CD4-positive, alpha-beta T cell (primary cell): ENCODE measurements at places on chromosomes 1 and 21.
A peak's percentile ranks its signal among the peaks of the same experiment; 100 is the strongest.

DNA sequence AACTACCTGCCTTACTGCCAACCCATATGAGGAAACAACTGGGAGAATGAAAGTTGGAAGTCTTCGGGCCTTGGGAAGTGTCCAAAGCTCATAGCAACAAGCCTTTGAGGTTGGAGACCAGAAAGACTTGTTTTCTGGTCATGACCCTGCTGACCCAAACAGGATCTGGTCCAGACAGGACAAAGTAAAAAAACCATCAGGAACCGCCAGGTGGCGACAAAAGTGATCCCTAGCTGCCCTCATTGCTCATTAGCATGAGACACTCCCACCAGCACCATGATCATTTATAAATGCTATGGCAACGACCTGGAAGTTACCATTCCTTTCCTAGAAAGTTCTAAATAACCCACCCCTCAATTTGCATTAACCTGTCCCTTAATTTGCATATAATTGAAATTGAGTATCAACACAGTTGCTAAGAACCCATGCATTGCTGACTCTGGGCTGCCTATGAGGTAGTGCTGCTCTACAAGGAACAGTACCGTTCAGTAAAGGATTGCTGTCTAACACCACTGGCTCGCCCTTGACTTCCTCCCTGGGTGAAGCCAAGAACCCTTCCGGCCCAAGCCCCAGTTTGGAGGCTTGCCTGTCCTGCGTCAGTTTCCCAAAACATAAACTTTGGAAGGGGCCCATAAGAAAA is 89.0 kb downstream of the URB2 start:
- peak; percentile 3 for DNase-seq

DNA sequence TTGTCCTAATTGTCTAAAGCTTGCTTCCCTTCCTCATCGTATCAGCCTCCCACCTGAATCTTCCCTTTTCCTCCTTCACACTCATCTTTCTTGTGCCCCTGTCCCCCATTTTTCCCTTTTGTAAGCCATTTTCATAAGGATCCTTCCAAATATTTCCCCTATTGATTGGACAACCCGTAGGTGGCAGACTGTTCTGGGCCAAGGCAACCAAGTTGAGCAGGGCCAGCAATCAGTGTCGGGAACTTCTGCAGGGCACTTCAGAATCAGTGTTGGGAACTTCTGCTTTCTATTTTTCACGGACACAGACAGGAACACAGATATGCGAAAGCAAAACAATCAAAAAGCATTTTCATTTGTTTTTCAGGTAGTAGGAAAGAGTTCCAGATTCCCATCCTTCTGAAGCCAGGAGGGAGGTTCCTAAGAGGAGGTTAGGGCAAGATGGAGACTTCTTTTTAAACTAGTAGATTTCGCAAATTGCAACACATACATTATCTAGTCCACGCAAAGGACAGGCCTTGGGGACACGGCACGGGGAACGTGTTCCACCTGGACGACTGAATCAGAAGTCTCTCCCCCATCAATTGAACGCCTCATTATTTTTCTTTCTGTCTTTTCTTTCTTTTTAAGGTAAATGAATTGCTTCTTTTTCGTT is 691 bp upstream of the MPZL1 start:
- DNase-seq, result no peak

- no peak for DNase-seq
These were observed 76.4 kb downstream of the HLCS start for GRCh38 chr21:36890086-36890485.

- DNase-seq, result peak; percentile 75
These were observed 379.4 kb upstream of the RUNX1 start for GRCh38 chr21:35428489-35428888.

DNA sequence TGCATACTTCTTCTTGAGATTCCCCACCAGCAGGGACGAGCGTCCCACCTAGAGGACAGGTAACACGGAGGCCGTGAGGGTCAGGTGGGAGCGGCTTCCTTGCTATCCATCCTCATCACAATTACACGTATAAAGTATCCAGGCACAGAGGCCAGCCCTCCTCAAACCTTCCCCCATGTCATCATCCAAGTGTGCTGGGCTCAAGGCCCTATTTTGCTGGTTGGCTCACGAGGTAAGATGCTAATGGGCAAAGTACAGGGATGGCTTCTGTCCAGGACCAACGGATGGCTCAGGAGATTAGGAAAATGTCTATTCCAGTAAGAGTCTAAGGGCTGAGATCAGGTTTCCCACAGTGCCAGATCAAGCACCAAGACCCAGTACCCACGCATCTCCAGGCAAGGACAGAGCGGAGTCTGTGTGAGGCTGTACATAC is 11.5 kb upstream of the A3GALT2 start:
- no peak for DNase-seq

DNA sequence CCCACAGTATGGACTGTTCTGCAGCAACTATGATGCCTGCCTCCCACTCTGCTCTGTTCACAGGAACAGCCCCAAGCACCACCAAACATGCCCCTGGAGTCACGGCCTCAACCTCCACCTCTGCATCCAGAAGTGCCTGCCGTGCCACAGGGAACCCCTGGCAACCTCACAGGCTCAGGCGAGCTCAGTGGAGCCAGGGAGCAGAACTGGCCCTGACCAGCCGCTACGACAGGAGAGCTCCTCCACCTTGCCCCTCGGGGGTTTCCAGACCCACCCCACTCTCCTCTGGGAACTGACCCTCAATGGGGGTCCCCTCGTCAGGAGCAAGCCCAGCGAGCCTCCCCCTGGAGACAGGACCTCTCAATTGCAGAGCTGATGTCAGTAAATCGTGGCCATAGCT is 13.0 kb downstream of the MRAP start:
- DNase-seq, result no peak

GRCh38 chr21:36807422-36807928 is 108.6 kb downstream of the SIM2 start:
- no peak for DNase-seq

GRCh38 chr1:12495725-12496124 is 122.3 kb downstream of the DHRS3 start:
- no peak for DNase-seq

- DNase-seq, result no peak
These were observed 31.5 kb upstream of the CD1D start for GRCh38 chr1:158149175-158149574.

- DNase-seq, result no peak
These were observed 41.6 kb downstream of the GNG12 start for GRCh38 chr1:67791686-67792085.

- DNase-seq, result peak; percentile 58
These were observed 52.6 kb upstream of the EPS8L3 start for GRCh38 chr1:109816175-109816811.

GRCh38 chr1:11967028-11967547 is 13.2 kb upstream of the MFN2 start:
- no peak for DNase-seq

- no peak for DNase-seq
These were observed 324.3 kb upstream of the POU3F1 start for GRCh38 chr1:38370716-38371504.

DNA sequence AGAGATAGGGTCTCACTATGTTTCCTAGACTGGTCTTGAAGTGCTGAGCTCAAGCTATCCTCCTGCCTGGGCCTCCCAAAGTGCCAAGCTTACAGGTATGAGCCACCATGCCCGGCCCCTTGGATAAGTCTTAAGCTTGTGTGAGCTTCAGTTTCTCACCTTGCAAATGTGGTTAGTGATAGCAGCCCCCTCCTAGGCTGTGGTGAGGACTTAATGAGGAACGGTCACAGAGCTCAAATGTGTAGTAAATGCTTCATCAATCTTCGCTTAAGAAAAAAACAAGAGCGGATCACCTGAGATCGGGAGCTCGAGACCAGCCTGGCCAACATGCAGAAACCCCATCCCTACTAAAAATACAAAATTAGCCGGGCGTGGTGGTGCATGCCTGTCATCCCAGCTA is 3.0 kb downstream of the CNR2 start:
- no peak for DNase-seq

- DNase-seq, result no peak
These were observed 309.7 kb upstream of the LYPLAL1 start for GRCh38 chr1:218863987-218864386.

GRCh38 chr1:167127661-167128060 is 33.8 kb downstream of the STYXL2 start:
- no peak for DNase-seq

GRCh38 chr1:151416231-151416630 is 16.9 kb downstream of the PSMB4 start:
- no peak for DNase-seq

GRCh38 chr1:113073479-113073950 is 517 bp downstream of the LRIG2 start:
- no peak for DNase-seq

GRCh38 chr1:185907246-185907645 is 173.1 kb downstream of the HMCN1 start:
- DNase-seq, result no peak

- no peak for DNase-seq
These were observed 21.8 kb downstream of the LURAP1 start for GRCh38 chr1:46224966-46225365.
